ENCODE measurements at places on chromosomes 1 and 21.

DNA sequence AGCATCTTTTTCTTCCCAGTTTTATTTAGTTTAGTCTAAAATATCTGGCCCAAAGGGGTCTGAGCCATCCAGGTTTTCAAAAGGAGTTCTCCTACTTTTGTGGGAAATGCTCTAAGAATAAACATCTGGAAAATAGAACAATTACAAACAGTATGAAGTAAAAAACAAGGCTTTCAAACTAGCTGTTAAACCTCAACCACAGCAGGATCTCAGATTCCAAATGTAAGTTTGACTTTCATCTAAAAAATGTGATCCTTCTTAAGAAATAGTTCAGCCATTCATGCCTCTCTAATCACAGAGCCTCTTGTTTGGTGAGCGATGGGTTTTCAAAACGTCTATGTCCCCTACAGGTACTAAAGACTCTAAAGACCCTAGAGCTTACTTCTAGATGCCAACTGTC lies 413.5 kb downstream of the DUSP10 start:
- no peak for DNase-seq

DNA sequence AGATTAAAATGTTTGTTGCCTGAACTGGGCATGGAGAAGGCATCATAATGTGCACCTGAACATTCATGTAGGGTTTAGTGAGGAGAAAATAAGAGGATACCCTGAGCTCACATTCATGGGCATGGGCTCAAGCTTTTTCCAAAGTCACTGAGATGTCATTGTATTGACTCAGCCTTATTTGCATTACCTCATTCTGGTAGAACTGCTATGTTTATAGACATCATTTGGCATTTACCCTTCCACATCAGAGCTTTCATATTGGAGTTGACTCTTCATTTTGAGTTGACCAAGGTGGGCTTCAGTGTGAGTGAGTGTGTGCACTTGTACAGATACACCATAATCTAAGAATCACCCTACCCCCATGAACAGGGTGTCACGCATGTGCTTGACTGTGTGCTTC lies 143.2 kb downstream of the PBX1 start:
- DNase-seq = no peak

GRCh38 chr1:75745276-75745675 lies 20.8 kb downstream of the ACADM start:
- no peak for DNase-seq

- no peak for DNase-seq
Observed at GRCh38 chr1:23804183-23804835, 3.8 kb upstream of the GALE start.

- DNase-seq = no peak
Observed at GRCh38 chr1:193567937-193568336, 381.5 kb upstream of the B3GALT2 start.

DNA sequence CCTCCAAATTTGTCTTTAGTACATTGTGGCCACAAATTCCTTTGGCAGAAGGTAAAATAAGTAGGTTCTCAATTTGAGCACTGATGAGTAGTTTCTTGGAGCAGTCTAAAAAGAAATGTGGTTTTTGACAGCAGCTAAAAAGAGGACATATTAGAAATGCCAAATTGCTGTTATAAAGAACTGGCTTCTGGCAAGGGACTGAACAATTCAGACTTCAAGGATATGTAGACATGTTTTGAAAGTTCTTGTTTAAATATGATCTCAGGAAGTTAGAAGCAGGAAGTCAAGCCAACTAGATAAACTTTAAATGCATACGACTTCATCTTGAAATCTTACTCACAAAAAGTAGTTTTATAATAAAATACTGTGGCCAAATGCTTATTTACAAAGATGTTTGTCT lies 18.8 kb downstream of the C1orf52 start:
- no peak for DNase-seq

GRCh38 chr1:57321776-57322175 lies 102.1 kb downstream of the DAB1 start:
- DNase-seq = no peak

DNA sequence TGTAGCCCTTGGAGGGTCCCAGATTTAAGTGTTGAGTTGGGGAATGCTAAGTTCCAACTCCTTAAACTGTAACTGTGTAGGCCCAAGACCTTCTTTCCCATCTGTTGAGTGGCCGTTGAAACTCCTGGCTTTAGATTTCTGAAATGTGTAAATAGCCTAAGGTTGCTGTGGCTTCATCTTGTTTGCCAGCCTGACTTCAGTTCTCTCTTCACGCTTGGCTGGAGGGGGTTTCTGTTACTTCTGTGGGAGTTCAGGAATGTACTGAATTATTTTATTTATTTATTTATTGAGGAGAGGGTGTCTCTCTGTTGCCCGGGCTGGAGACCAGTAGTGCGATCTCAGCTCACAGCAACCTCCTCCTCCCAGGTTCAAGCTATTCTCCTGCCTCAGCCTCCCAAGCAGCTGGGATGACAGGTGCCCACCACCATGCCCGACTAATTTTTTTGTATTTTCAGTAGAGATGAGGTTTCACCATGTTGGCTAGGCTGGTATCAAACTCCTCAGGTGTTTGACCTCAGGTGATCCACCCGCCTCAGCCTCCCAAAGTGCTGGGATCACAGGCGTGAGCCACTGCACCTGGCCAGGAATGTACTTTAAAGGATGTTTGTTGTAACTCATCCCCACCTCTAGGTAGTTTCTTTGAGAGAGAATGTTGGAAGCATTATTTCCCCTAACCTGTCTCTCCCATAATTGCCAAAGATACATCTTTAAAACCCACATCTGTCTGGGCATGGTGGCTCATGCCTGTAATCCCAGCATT lies 5.9 kb downstream of the TTC39A start:
- no peak for DNase-seq

- DNase-seq = no peak
Observed at GRCh38 chr1:15757575-15758342, 836 bp upstream of the FBLIM1 start.

DNA sequence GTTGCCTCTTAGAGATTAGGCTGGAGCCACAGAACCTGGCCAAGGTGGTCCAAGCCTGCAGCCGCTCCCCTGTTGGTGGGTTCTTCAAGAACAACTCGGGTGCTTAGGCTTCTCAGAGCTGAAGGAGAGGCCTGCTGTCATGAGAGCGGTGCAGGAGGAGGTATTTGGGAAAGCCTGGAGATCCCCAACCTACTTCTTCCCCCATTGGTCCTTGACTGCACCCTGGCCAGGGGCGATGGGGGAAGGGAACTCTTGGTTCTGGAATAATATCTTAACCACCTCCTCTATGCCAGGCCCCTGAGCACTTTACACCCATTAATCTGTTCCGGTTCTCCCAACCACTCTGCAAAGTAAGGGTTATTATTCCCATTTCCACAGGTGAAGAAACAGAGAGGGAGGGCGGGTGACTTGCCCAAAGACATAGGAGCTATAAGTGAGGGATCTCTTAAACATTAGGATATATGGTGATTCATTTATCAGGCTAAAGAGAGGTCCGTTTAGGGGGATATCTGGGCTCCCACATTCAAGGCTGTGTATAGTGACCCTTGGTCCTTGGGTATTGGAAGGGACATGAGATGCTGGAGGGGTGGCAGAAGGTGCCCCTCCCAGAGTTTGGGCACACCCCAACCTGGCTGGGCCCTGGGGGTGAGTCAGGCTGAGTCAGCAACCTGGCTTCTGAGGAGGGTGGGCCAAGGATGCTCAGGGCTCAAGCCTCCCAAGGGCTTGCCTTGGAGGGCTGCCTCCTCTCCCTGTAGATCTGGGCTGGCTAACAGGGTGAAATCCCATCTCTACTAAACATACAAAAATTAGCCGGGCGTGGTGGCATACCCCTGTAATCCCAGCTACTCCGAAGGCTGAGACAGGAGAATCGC lies 5.2 kb downstream of the TRNP1 start:
- DNase-seq = no peak

Data from stimulated activated CD8-positive, alpha-beta memory T cell treated with anti-CD3 and anti-CD28 coated beads, Interleukin-2, amount 100 ng/mL, for 1 hour (primary cell).